Stimulated activated CD4-positive, alpha-beta T cell treated with anti-CD3 and anti-CD28 coated beads, Interleukin-12 subunit alpha, Interleukin-12 subunit beta, amount 100 ng/mL, for 4 hours (primary cell): ENCODE measurements at places on chromosomes 5 and 9.
A peak's percentile ranks its signal among the peaks of the same experiment; 100 is the strongest.

- DNase-seq, result no peak
Measured at GRCh38 chr9:111300140-111300735, 29.8 kb downstream of the OR2K2 start.

- no peak for DNase-seq
Measured at GRCh38 chr9:91182429-91183225, 179.1 kb downstream of the AUH start.

DNA sequence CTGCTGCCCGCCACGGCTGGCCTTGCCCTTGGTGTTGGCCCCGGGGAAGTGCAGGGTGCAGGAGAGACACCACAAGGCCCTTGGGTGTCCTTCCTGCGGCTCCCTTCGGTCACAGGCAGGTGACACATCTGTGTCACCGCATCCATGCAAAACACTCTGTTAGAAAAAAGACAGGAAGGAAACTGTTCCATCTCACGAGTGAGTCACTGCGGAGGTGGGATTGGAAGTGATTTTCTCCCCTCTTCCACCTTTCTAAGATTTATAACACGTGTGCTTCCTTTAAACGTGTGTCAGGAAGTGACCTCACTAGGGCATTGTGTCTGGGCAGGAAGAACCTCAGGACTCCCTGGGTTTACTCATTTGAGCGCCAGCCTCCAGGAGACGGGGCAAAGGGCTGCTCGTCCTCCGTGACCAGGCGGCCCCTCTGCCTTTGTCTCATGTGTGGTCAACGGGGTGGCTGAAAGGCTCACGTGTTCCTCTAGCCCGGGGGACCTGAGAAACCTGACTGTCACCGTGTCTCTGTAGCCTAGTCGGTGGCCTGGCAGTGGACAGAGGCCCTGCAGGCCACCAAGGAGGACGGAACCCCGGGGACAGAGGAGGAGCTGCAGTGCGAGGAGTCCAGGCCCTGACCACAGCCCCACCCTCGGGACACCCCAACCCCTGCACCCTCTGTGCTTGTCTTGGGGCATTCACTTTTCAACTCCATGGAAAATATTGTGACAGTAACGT lies 4.9 kb upstream of the LCN1 start:
- no peak for DNase-seq

- DNase-seq, result no peak
Measured at GRCh38 chr9:72681283-72681630, 159.8 kb downstream of the TMC1 start.

DNA sequence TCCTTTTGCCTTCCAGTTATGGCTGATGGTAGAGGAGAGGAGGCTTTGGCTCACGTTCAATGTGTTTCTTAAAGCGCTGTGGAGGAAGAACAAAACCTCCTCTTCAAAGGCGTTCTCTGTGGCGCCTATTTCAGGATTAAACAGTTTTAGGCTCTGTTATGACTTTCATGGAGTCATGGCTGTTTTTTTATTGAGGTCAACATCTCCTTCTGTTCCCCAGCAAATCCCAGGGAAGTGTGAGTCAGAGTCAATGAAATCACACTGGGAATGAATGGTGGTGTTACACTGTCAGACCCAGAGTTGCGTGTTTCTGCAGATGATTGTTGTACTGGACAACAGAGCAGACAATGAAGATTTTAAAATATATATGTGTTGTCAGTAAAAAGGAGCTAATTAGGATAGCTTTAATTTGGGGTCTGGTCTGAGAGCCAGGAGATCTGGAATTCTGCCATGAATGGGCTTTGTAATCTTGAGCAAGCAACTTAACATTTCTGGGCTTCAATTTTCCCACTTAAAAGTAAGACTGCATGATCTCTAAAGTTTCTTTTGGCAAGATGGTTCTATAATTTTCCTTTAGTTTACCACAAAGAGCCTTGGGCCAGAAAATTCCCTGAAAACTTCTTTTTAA lies 240.7 kb downstream of the CSNK1G3 start:
- DNase-seq, result no peak

DNA sequence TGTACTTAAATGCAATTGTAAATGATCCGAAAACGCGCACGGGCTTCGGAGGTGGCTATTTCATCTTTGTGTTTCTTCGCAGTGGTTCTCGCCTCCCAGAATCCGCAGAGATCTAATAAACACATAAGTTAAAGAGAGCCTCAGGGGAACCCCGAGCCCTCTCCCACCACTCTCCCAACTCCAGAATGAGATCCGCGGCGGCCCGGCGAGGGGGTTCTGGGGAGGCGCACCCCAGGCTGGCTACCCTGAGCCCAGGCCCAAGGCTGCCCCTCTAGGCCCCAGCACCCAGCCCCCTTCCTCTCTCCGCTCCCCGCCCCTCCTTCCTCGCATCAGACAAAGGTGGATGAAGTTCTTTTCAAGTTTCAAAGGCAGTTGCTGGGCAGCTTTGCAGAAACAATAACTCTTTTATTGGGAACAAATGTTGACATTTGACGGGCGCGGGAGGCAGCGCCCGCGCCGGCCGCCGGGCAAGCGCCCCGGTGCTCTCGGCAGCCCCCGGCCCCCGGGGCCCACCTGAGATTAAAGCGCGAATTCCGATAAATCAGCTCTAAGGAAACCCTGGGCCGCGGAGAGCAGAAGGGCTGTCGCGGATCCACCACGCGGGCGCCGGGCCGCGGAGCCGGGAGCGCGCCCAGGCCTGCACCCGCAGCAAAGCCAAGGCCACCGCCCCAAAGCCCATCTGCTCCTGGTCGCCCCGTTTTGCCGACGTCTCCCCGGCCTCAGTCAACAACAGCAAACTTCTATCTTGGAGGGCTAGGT lies 8.4 kb downstream of the IRX2 start:
- DNase-seq, result no peak

GRCh38 chr9:31071606-31072286 lies 1312.7 kb upstream of the ACO1 start:
- DNase-seq, result no peak

DNA sequence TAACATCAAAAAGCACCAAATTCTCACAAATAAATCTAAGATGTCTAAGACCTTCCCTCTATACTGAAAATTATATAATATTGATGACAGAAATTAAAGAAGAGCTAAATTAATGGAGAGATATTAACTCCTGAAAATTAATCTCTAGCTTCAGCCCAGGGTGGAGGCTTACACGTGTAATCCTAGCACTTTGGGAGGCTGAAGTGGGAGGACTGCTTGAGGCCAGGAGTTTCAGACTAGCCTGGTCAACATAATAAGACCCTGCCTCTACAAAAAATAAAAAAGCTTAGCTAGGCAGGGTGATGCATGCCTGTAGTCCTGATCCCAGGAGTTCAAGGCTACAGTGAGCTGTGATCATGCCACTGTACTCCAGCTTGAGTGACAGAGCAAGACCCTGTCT lies 39.6 kb upstream of the ANKRD34B start:
- no peak for DNase-seq

GRCh38 chr5:111144352-111144930 lies 52.3 kb downstream of the WDR36 start:
- DNase-seq, result no peak

DNA sequence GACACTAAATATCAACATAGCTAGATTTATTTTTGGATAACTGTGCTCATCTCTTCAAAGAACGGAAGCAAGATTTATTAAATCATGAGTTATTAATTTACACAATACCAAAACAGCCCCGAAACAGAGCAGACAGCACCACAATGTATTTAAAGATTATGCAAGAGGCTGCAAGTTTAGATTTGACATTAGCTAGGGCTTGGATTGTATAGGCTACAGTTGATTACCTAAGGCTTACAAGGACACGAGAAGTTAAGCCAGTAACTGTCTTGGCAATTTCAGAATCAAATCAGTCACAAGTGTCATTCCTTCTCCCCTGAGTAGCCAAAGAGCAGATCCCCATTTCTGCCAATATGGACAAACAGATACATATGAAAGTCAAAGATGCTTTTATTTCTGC lies 152.6 kb downstream of the MED27 start:
- DNase-seq, result no peak

DNA sequence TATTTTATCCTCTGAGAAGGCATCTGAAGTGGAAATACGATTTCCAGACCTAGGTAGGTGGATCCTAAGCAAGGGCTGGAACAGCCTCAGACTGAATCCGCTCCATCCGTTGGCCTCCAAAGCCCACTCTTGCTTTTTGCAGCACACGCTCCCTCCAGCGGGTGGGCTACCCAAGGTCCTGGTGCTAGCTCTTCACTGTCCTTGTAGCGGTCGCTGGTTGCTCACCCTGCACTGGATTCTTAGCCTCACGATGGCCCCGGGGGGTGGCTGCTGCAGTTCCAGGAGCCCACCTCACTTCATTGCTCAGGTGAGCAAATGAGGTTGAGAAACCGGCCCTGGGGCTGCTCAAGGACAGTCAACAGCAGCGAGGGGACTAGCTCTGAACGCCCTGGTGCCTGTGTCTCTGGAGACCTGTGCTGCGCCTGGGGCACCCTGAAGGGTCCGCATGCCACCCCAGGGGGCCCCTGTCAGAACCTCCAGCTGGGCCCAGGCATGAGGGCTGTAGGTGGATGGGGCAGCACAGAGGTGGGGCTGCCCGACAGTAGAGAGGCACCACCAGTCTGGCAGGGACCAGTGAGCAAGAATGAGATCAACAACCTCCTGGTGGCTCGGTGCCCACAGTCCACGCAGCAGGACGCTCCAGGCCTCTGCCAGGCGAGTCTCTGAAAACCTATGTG lies 4.3 kb downstream of the MGAT4B start:
- no peak for DNase-seq

DNA sequence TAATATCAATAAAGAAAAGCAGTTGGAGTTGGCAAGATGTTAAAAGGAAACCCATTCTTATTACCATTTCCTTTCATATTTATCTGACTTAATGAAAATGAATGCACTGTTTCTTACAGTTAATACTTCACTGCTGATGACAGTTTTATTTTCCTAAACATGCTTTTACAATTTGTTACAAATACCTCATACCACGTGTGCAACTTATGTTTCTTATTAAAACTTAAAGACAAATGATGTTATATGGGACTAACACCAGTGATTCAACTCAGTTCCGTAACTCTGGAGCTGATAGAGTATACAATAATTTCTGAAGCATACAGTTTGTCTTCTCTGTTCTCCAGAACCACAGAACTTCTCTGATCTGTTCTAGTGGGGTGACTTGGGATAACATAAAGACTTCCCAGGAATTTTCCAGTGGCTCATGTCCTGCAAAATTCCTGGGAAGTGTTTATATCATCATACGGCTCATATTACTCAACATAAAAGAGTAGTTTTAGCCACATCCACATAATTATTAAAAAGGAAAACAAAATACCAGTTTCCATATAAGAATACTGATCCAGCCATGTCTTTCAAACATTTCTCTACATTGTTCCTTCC lies 1259.0 kb upstream of the C9orf72 start:
- DNase-seq, result no peak

- no peak for DNase-seq
Measured at GRCh38 chr5:178496642-178497041, 93.6 kb downstream of the COL23A1 start.

- no peak for DNase-seq
Measured at GRCh38 chr9:90770927-90771326, 30.7 kb upstream of the SYK start.

GRCh38 chr5:170522211-170523141 lies 18.7 kb downstream of the KCNIP1 start:
- no peak for DNase-seq

DNA sequence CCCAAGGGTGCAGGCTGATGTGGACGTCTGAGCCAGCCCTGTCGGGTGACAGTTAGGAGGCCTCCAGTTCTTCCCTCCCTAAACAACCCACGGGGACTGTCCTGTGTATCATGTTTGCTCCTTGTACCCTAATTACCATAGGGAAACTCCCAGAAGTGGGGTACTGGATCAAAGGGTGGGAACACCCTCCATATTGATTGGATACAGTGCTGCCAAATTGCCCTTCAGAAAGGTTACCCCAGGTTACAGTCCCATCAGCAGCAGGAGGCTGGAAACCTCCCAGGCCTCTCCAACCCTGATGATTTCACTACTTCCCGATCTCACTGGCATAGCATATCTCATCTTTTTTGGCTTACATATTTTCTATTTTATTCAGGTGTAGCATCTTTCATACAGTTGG lies 22.0 kb downstream of the UBE2QL1 start:
- no peak for DNase-seq

DNA sequence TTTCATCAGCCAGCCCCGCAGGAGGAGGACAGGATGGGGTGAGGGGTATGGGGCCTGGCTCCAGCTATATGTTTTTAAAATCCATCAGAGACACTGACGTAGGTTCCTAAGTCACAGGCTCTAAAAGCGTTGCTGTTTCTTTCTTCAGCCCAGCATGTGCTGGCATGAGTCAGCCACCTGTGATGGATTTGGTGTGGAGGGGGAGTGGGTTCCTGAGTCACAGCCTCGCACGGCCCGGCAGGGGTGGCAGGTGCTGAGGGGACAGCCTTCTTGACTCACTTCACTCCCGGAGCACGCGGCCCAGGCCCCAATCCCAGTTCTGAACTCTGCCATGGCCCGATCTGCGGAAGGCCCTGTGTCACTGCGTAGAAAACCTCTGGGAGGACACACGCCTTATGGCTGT lies 38.8 kb upstream of the RPL26L1 start:
- no peak for DNase-seq

DNA sequence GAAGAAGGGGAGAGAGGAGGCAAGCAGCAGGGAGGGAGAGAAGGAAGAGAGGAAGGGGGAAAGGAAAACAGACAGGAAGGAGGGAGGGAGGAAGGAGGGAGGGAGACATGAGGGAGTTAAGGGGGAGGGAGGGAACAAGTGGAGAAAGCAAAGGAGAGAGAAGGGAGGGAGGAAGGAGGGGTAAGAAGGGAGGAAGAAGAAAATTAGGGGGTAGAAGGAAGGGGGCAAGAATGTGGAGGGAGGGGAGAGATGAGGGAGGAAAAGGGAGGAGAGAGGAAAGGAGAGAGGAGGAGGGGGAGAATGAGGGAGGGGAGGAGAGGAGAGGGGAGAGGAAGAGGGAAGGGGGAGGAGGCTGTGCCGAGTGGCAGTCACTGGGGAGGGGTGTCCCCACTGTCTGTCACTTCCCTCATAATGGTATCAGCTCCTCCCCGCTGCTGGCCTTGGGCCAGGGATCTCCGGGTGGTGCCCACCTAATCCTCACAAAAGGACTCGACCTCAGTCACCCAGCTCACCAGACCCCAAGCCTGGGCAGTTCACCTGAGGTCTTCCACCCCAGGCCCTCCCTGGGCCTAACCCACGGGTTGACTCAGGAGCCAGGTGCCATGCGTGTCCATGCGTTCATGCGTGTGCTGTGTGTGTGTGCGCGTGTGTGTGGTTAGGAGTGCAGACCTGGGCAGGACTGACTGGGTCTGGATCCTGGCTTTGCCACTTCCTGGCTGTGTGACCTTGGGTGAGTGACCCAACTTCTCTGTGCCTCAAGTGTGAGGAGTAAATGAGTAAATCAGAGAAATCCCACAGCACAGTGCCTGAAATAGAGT lies 18.1 kb downstream of the C9orf50 start:
- no peak for DNase-seq

- no peak for DNase-seq
Measured at GRCh38 chr5:123358304-123358703, 64.9 kb downstream of the CEP120 start.

- DNase-seq, result peak; percentile 29
Measured at GRCh38 chr9:89606049-89606623, 1.3 kb downstream of the GADD45G start.
